ENCODE measurements at places on chromosomes 6 and 20.

DNA sequence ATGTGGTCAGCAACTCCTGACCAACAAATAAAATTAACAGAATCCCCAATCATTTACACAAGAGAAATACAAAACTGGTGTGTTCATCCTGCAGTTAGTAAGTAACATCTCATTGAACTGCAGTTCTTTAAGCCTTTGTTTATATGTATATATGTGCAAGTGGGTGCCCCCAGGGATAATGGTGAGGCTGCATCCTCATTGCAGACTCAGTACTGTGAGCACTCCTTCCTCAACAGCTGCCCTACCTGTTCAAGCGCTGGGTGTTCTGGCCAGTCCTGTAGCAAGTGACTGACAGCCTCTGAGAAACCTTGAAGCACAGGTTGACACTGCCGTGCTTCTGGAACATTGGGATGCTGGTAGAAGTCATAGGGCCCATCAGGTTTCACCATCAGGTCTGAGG, 49.8 kb upstream of the LYRM2 start:
- no peak for DNase-seq

DNA sequence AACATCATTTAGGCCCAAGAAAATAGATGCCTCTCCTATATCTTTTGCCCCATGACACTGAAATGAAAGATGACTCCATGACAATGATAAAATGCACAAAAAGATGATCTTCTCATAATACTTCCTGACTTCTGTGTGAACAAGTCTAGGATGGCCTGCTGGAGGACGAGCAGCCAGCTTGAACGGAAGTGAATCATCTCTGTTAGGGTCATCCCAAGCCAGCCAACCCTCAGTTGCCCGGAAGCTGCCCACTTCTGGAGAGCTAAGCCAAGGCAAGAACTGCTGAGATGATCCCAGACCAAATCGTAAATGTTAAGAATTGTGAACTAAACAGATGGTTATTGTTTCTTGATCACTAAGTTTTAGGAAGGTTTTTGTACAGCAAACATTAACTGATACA, 249.7 kb upstream of the HS3ST5 start:
- no peak for DNase-seq

GRCh38 chr6:50922579-50923525, 104.2 kb downstream of the TFAP2B start:
- DNase-seq = no peak

- no peak for DNase-seq
These were observed 8.5 kb upstream of the POU5F1 start for GRCh38 chr6:31179042-31179386.

GRCh38 chr6:144745439-144745838, 460.3 kb downstream of the UTRN start:
- DNase-seq = no peak

GRCh38 chr6:15359335-15359862, 113.5 kb downstream of the JARID2 start:
- no peak for DNase-seq

DNA sequence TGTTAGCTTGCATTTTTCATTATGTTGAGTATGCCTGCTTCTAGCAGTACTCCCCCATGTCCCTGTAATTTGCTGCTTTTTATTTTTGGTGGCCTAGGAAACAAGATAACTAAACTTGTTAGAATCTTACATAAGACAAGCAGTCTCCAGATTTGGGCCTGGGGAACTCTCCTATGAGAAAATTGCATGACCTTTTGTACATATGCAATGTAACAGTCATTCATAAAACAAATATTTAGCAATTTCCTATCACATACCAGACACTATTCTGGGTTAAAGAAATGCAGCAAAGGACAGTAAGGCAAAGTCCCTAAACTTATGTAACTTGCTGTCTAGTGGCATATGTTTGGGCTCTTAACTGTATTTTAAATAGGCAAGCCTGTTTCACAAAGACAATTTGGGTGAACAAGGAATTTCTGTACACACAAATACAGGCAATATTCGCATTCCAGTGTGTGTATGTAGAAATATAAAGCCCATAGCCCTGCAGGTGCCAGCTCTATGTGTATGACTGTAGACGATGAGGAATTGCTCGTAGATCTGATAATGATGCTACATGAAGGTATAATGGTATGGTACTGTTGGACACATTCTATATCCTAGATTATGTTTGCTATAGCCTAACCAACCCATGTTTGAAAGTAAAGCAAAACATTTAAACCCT, 305.2 kb upstream of the CITED2 start:
- DNase-seq = no peak

GRCh38 chr6:20334334-20334733, 67.3 kb upstream of the E2F3 start:
- DNase-seq = no peak

- DNase-seq = no peak
These were observed 251.0 kb downstream of the SAMD5 start for GRCh38 chr6:147759536-147759935.

DNA sequence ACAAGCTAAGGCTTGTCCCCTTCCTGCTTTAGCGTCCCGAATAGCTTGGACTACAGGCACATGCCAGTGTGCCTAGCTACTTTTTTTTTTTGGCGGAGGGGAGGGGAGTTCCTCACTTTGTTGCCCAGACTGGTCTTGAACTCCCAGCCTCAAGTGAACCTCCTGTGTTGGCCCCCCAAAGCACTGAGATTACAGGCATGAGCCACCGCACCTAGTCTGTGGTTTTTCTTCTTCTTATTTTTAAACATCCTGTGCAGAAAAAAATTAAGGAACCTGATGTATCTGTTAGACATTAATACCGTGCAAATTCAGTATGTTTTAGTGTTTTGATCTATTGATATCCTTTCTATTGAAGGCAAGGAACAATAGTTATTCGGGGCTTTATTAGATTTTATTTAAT, 25.7 kb downstream of the HIVEP1 start:
- DNase-seq = no peak

DNA sequence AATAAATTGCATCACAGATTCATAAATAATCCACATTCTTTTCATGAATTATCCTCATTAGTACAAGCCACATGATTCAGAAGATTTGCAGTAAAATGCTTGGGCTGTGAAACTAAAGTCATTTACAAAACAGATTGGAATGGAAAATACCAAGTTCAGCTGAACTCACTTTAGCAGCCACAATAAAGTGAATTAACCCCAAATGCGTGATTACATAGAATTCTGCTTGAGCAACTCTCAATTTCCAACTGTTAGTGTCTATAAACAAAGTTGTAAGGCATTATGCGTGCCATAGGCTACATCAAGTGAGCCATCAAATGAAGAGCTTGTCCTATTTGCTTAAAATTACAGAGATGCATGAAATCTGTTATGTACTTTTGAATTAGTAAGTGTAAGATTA, 60.4 kb upstream of the GFRAL start:
- no peak for DNase-seq

GRCh38 chr6:156587751-156588301, 189.4 kb upstream of the ARID1B start:
- no peak for DNase-seq

- no peak for DNase-seq
These were observed 12.6 kb downstream of the LRP11 start for GRCh38 chr6:149851461-149852110.

Measured in A172 (cell line).